ENCODE measurements at places on chromosomes 11 and 22.

DNA sequence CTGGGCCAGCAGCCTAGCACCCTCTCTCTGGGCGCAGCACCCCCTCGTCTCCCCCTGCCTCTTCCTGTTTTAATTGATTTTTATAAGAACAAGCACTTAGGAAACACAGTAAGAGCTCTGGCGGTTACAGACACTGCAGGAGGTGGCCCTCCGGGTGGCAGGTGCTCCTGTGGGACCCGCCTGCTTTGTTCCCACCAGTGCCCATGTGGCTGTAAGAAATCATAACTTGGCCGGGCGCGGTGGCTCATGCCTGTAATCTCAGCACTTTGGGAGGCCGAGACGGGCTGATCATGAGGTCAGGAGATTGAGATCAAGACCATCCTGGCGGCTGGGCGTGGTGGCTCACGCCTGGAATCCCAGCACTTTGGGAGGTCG is 18.4 kb downstream of the TSPAN4 start:
- no peak for DNase-seq

GRCh38 chr22:44901301-44901700 is 108.5 kb downstream of the PHF21B start:
- DNase-seq: no peak

DNA sequence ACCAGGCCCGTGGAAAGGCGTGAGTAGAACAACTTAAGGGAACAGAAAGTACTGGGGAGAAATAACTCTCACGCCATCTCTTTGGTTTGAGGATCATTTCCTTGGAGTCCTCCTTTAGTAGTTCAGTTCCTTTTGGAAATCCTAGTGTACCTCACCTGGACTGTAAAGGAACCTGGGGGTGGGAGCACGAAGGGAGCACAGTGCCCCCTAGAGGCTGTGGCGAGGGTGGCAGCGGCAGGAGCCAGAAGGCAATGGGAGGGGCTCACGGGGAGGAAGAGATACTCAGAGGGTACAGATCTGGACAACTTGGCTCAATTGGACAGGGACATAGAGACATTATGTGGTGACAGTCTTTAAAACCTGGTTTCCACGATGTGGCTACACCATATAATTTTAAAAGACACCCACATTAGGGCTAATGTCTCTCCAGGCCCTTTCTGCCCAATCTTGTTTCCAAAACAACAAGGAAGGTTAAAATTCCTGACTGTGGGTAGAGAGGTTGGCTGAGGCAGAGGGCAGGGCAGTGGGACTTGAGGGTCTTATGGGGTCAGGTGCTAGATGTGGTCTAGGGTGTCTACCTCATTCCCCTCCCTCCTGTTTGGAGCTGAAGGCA is 87.0 kb downstream of the CSNK2A3 start:
- DNase-seq: peak; percentile 78

DNA sequence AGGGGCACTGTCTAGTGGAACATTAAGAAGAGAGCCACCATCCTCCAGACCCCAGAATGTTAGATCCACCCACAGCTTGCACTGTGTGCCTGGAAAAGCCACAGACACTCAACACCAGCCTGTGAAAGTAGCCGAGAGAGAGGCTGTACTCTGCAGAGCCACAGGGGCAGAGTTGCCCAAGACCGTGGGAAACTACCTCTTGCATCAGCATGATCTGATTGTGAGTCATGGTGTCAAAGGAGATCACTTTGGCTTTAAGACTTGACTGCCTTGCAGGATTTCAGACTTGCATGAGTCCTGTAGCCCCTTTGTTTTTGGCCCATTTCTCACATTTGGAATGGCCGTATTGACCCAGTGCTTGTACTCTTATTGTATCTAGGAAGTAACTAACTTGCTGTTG is 115.9 kb upstream of the CCDC179 start:
- DNase-seq: no peak

DNA sequence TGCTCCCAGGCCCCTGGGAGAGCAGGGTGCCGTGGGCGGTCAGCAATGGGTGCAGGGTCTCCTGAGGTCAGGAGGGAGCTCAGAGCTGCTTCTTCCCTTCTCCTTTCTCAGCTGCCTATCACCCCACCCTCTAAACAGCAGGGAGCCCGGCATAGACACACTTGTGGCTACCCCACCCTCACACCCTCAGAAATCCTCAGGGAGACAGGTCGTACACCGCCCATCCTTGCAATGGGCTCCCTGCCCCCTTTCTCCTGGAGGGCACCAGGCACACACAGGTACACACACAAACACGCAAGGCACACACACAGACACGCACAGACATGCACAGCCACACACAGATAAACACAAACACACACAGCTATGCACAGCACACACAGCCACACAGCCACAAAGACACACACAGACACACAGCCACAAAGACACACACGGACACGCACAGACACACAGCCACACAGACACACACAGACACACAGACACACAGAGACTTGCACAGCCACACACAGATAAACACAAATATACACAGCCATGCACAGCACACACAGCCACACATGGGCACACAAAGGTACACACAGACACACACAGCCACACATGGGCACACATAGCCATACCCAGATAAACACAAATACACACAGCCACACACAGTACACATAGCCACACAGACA is 44.9 kb upstream of the TH start:
- DNase-seq: no peak

GRCh38 chr11:973237-973636 is 47.6 kb downstream of the AP2A2 start:
- no peak for DNase-seq

GRCh38 chr11:108897071-108897481 is 232.2 kb downstream of the DDX10 start:
- DNase-seq: no peak

DNA sequence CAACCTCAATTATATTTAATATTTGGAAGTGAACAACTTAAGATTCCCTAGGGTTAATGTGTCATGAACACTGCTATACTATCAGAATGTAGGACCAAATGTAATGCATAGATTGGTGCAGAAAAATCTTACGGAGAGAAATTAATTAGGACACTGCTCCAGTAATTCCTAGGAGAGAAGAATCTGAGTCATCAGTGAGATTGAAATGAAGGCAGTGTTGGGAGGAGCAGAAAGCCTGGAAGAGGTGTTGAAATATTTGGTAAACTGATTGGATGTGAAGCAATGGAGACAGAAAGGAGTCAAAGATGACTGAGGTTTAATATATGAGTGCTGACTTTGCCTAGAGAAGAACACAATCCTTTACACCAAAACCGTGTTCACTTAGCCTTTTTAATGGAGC is 836.0 kb downstream of the FAM181B start:
- no peak for DNase-seq

GRCh38 chr11:117011541-117011898 is 86.7 kb downstream of the SIK3 start:
- no peak for DNase-seq

DNA sequence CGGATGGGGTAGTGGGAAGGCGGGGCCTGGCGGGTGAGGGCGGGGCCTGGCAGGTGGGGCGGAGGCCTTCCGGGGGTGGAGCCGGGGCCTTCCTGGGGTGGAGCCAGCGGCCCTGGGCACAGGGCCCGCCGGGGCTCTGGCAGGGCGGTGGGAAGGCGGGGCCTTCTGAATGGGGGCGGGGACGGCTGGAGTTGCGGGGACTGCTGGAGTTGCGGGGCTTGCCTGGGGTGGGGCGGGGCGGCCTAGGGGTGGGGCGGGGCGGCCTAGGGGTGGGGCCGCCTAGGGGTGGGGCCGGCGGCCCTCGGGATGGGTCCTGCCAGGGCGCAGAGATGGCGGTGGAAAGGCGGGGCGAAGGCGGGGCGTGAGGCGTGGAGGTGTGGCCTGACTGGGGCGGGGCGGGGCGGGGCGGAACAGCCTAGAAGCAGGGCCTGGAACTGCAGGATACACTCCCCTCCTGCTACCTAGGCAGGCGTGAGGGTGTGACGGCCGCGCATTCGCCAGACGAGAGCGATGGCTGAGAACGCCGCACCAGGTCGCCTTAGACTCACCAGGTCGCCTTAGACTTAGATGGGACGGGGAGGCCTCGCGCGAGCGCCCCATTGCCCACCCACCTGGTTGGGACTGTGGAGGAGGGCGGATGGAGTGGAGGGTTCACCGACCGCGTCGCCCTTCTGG is 19.3 kb downstream of the RRP7A start:
- DNase-seq: peak; percentile 93

DNA sequence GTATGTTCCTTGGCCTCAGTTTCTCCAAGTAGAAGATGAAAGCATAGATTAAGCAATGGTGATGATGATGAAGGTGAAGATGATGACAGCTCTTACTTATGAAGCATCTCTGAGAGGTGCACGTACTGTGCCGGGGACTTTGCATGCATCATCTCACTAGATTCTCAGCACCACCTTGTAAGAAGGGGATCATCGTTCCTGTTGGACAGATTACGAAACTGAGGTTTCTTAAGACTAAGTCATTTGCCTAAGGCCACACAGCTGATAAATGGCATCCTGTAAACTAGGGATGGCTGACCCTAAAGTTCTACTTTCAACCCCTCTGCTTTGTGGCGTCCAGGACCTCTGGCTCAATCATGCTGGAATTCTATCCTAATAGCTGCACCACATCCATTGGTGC is 8.7 kb downstream of the MS4A15 start:
- DNase-seq: no peak

DNA sequence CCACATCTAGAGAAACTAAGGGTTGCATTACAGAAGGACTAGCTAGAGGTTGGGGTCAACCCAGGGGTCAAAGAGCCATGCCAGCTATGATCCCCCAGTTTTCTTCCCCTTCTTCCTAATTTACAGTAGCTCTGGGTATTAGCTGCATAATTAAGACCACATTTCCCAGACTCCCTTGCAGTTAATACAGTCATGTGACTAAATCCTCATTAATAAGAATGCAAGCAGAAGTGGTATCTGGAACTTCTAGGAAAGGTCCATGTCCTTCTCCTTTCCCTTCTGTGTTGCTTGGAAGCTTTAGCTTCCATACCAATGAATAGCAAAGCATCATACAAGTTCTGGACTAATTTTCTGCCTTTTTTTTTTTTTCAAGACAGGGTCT is 19.1 kb upstream of the LMO2 start:
- DNase-seq: no peak

GRCh38 chr11:116179401-116179800 is 593.4 kb downstream of the BUD13 start:
- DNase-seq: no peak

DNA sequence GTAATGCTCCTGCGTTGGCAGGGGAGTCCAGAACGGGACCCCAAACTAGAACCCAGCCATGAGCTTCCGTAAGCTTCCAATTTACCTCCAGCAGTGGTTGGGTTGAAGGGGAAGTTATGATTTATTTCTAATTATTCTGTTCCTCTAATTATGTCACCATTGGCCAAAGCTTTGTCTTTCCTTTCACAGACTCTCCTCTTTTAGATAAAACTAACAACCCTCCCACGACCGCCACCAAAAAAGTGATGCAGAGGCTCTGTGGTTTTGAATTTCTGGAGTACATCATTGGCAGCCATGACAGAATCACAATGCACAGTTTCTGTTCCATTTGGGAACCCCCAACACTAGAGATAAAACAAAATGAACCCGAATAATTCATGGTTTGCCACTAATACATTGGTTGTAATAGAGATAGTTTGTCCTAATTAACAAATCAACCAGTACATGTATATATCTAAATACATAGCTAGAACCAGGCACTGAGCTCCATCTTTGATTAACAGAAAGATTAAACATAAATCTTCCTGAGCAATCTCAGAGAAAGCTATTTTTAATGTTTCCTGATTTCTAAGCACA is 64.3 kb downstream of the ETS1 start:
- no peak for DNase-seq

DNA sequence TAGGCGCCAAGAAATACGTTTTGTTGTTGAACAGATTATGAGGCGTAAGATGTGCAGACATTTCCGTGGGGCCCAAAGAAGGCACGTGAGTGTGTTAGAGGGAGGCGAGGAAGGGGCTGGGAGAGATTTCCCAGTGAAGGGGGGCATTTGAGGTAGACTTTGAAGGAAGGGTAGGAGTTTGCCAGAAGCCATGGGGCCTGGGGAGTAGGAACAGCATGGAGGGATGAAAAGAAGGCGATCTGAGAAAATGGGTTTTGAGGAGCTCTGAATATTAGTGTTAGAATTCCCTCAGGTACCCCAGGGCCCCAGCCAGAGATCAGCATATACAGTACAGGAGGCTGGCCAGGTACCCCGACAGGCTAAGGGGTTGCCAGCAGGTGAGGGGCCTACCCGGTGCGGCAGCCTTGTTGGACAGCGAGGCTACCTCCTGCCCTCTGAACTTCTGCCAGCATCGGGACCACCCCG is 414 bp upstream of the MIEF1 start:
- DNase-seq: no peak

DNA sequence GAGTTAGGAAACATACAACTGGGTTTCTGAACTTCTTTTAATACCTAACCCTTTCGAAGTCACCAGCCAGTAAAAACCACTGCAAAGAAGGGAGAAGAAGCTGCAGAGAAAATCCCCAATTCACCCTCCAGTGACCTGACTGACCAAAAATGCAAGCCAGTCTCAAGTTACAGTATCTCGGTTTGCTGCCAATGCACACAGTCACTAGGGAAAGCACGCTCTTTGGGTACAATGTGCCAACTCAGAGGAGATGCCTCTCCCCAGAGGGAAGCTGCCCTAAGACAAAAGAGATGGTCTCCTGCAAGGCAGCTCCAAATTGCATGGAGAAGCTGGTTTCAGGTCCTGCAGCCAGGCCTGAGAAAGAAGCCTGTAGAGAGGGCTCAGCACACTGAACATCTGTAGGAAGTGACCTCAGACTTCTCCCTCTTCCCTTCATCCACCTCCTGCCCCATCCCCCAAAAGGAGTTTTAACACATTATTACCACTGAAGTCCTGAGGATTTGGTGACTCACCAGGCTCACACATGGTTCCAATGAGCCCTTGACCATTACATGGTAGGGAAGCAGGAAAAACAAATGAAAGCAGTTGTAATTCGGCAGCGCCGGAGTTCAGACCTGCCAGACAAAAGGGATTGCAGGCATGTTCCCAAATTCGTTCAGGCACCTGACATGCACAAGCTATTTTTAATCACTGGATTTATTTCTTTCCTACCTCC is 90.1 kb downstream of the ETS1 start:
- DNase-seq: no peak

- no peak for DNase-seq
These were observed 24.1 kb downstream of the NEAT1 start for GRCh38 chr11:65446446-65447277.

GRCh38 chr11:61083601-61084147 is 18.6 kb upstream of the CD5 start:
- DNase-seq: no peak

Data from mucosa of descending colon (tissue), 3 donors.